ENCODE measurements at places on chromosomes 12 and 14.

- no peak for DNase-seq
These were observed 308.4 kb upstream of the STXBP6 start for GRCh38 chr14:25358330-25358729.

- no peak for DNase-seq
These were observed 86.1 kb downstream of the SYNE2 start for GRCh38 chr14:63939006-63939270.

DNA sequence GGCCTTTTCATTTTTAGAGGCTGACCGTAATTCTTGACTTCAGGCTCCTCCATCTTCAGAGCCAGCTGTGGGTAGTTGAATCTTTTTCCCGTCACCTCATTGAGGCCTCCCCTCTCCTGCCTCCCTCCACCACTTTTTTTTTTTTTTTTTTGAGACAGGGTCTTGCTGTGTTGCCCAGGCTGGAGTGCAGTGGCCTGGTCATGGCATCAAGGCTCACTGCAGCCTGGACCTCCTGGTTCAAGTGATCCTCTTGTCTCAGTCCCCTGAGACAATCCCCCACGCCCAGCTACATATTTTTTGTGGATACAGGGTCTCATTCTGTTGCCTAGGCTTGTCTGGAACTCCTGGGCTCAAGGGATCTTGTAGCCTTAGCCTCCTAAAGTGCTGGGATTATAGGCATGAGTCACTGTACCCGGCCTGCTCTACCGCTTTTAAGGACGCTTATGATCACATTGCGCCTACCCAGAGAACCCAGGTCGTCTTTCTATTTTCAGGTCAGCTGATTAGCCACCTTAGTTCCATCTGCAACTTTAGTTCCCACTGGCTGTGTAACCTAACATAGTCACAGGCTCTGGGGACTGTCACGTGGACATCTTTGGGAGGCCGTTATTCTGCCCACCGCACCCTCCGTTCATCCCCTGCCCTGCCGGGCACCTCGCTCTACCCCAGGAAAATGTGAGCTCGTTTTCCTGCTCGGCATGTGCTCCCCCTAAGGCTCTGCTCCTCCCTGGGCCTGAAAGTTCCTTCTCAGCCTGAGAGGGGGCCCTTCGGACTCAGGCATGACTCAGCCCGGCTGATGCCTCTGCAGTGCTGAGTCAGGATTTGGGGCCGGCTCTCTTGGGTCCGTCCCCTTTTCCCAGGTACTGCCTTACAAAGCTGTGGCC is 13.4 kb downstream of the TNFAIP2 start:
- DNase-seq = no peak

- no peak for DNase-seq
These were observed 32.3 kb downstream of the NRDE2 start for GRCh38 chr14:90299408-90299807.

DNA sequence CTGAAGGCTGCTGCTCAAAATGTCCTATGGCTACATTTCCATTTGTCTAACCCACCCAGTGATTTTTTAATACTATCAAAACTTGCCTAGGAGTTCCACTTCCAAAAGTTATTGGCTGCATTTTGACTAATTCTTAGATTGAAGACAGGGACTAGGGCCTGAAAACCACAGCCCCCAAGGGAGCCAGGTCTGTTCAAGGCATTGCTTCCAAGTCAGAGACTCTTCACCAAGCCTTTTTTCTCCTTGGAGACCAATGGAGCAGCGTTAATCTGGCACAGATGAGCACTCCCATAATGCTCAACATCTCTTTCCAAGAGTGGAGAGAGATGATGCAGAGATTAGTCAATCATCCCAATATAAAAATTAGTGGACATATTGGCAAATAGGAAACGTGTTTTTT is 112.5 kb upstream of the HIF1A start:
- DNase-seq = no peak
